ENCODE measurements at places on chromosomes 5 and 9. TPM values are rescaled to one million over a fixed set of nuclear protein-coding genes. Genes with fewer than 3 reads are reported as not detected.

GRCh38 chr9:77893706-77894105, 137.9 kb downstream of the GNAQ start:
- no peak for DNase-seq

Gene IFNK
- not detected for total RNA-seq

DNA sequence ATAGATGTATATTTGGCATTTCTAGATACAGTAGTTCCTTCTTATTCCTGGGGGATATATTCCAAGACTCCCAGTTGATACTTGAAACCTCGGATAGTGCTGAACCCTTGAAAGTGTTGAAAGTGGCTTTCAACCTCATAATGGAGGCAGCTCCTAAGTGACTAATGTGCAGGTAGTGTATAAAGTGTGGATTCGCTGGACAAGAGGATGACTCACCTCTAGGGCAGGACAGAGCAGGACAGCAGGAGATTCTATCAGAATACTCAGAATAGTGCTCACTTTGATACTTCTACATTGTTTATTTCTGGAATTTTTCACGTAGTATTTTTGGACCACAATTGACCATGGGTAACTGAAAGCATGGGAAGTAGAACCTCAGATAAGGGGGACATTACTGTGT, 1138.9 kb upstream of the WWC1 start:
- no peak for DNase-seq

DNA sequence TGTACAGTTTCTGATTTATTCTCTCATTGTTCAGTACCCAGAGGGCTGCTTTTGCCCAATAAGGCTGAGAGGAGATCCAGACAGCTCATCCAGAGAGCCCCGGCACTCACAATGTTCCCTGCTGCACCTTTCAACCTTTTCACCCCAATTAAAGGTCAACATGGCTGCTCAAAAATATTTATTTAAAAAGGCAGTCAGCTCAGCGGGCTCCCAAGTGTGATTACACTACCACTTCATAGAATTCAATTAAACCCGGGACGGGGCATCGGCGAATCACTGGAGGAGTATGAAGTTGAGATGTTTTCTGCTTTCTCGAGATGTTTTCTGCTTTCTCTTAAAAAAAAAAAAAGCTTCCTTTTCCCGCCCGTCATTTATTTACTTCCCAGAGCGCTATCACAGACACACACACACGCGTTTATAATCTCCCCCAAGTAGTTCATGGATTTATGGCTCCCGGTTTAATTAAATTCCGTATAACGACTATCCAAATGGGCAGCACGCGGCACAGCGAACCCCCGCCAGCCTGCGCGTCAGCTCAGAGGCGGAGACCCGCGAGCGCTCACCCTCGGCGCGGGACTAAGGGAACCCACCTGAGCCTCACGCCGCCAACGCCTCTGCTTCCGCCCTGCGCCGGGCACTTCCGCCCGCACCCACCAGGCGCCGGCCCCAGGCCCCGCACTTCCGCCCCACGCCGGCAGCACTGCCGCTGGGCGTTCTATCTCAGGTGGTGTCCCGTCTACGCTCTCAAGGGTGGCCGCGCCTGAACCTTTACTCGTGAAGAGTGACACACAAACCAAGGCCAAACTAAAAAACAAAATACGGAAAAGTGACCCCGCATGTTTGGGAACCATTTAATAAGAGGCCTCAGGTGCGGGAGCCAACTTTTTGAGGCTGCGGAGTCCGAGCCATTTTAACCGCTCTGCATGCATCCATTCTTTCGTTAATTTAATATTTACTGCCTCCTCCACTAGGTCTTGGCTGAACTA, at the start of gene C5orf63:
C5orf63 (minus strand) TSS at position 642 of the 986 bp plus-strand sequence. CDS start 14,507 bp downstream, outside the sequence.
- DNase-seq: peak; percentile 89

Gene FAM151B
- total RNA-seq: 2.6 TPM

DNA sequence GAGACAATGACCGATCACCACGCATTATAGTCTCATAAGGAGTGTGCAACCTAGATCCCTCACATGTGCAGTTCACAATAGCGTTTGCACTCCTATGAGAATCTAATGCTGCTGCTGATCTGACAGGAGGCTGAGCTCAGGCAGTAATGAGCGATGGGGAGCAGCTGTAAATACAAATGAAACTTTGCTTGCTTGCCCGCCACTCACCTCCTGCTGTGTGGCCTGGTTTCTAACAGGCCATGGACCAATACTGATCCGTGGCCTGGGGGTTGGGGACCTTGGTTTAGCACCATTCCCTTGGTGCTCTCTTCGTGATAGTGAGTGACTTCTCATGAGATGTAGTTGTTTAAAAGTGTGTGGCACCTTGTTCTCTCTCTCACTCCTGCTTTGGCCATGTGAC, 50.2 kb downstream of the PRLR start:
- DNase-seq: no peak

GRCh38 chr5:30693326-30693725, 500.2 kb upstream of the CDH6 start:
- no peak for DNase-seq

- no peak for DNase-seq
Observed at GRCh38 chr9:106104887-106105286, 410.5 kb downstream of the TMEM38B start.

GRCh38 chr5:75050415-75050814, 1.9 kb downstream of the GCNT4 start:
- DNase-seq: no peak

GRCh38 chr5:135842737-135843136, 8.3 kb downstream of the SLC25A48 start:
- no peak for DNase-seq

GRCh38 chr9:108950168-108950567, 16.0 kb downstream of the ABITRAM start:
- DNase-seq: no peak

- DNase-seq: no peak
Observed at GRCh38 chr5:131224387-131225201, 39.3 kb upstream of the CDC42SE2 start.

- DNase-seq: no peak
Observed at GRCh38 chr9:94718936-94719335, 7.6 kb upstream of the AOPEP start.

Gene TXNDC8
- total RNA-seq: not detected

DNA sequence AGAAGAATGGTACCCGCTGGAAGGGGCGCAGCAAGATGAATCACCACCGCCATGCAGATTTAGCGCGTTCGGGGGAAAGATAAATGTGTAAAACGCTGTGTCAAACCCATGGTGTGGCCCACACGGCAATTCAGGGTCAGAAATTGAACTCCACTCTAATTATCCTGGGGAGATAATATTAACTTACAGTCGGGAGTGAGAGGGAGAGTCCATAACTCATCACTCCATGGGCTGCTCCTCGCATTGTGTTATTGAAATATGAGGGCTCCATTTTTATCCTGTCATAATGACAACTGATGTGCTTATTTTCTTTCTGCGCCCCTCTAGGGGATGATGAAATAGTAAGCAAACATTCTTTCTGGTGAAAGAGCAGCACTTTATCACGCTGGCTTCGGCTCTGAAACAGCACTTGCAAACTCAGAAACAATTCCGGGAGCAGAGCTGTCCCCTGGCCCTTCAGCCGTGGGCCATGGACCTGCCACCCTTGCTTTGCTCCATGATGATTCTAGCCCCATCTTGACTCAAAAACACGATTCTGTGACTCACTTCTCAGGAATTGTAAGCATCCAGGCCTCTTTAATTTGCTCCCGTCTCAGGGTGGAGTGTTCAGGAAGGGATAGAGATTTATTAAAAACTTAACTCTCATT, 431.6 kb downstream of the IRX1 start:
- DNase-seq: no peak

Gene MELK
- 0.13 TPM for total RNA-seq
